ENCODE measurements at places on chromosomes 16 and 17. TPM values are rescaled to one million over a fixed set of nuclear protein-coding genes. Genes with fewer than 3 reads are reported as not detected.

Gene FOXC2
- total RNA-seq = 0.18 TPM

Gene PRSS33
- total RNA-seq = 0.44 TPM

Gene LUC7L
- 135 TPM for total RNA-seq

Gene GPR139
- 0.55 TPM for total RNA-seq

Gene PRR11
- 70.3 TPM for total RNA-seq

Gene ABCC3
- total RNA-seq = 0.99 TPM

DNA sequence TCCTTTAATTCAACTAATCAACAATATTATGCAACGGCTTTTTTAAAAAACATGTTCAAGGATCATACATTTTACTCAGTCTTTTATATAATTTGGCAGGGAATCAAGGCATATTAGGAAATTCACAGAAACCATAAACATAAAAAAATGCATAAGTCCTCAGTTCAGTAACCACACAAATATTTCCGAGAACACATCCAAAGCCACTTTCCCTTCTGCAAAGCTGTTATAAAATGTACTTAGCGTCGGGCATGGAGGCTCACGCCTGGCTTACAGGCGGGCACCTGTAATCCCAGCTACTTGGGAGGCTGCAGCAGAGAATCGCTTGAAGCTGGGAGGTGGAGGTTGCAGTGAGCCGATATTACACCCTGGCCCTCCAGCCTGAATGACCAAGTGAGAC lies 9.7 kb upstream of the ZC3H7A start:
- peaks cover 6% of the 10 kb centered on the region for H3K4me1 ChIP-seq
- no peak for DNase-seq
- H3K27me3 ChIP-seq = no peaks in the 10 kb centered on the region
- no peak overlapping the region for H3K4me3 ChIP-seq
- no peaks in the 10 kb centered on the region for H3K36me3 ChIP-seq

GRCh38 chr16:84631886-84632285 lies 14.0 kb upstream of the COTL1 start:
- no peaks in the 10 kb centered on the region for H3K27me3 ChIP-seq
- no peak for DNase-seq
- H3K36me3 ChIP-seq = no peaks in the 10 kb centered on the region
- peaks cover 6% of the 10 kb centered on the region for H3K4me1 ChIP-seq
- H3K27ac ChIP-seq = no peak overlapping the region
- no peak overlapping the region for H3K4me3 ChIP-seq

GRCh38 chr17:77645072-77646045 lies 313.1 kb upstream of the TNRC6C start:
- no peak overlapping the region for H3K4me3 ChIP-seq
- H3K27me3 ChIP-seq = peaks cover 7% of the 10 kb centered on the region
- no peak overlapping the region for H3K27ac ChIP-seq
- peaks cover 13% of the 10 kb centered on the region for H3K36me3 ChIP-seq
- peaks cover 23% of the 10 kb centered on the region for H3K4me1 ChIP-seq
- DNase-seq = peak; percentile 38

GRCh38 chr17:65434251-65434650 lies 127.2 kb downstream of the AXIN2 start:
- H3K27ac ChIP-seq = no peak overlapping the region
- no peak overlapping the region for H3K4me3 ChIP-seq
- no peak for DNase-seq
- H3K4me1 ChIP-seq = peaks cover 6% of the 10 kb centered on the region
- peaks cover 8% of the 10 kb centered on the region for H3K36me3 ChIP-seq

GRCh38 chr16:5216441-5217080 lies 119.0 kb upstream of the EEF2KMT start:
- H3K27ac ChIP-seq = no peak overlapping the region
- DNase-seq = no peak
- H3K36me3 ChIP-seq = peaks cover 3% of the 10 kb centered on the region
- H3K4me3 ChIP-seq = no peak overlapping the region
- H3K27me3 ChIP-seq = peaks cover 79% of the 10 kb centered on the region
- H3K4me1 ChIP-seq = peaks cover 34% of the 10 kb centered on the region

- no peak overlapping the region for H3K27ac ChIP-seq
- H3K27me3 ChIP-seq = no peaks in the 10 kb centered on the region
- H3K4me1 ChIP-seq = no peaks in the 10 kb centered on the region
- no peak overlapping the region for H3K4me3 ChIP-seq
These were observed 23.4 kb downstream of the NME2 start for GRCh38 chr17:51189628-51190027.

- no peak overlapping the region for H3K27ac ChIP-seq
- H3K36me3 ChIP-seq = no peaks in the 10 kb centered on the region
- H3K4me3 ChIP-seq = no peak overlapping the region
- peaks cover 6% of the 10 kb centered on the region for H3K27me3 ChIP-seq
- no peaks in the 10 kb centered on the region for H3K4me1 ChIP-seq
- no peak for DNase-seq
These were observed 234.7 kb upstream of the SDK2 start for GRCh38 chr17:73878923-73879322.

DNA sequence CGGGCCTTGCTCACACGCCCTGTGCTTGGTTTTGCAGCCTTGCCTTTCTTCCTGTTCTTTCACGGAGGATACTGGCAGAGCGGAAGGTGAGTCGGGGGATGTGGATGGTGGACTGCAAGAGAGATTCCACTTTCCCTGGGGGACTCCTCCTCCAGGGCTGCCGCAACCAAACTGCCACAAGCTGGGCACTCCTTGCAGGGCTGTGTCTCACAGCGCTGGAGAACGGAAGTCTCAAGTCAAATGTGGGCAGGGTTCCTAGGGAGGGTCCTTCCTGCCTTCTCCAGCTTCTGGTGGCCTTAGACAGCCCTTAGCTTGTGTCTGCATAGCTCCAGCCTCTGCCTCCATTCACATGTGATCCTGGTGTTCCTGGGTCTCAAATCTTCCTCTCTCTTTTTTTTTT lies 11.4 kb upstream of the BIRC5 start:
- no peak overlapping the region for H3K27ac ChIP-seq
- H3K4me3 ChIP-seq = no peak overlapping the region
- peaks cover 12% of the 10 kb centered on the region for H3K4me1 ChIP-seq
- DNase-seq = no peak
- no peaks in the 10 kb centered on the region for H3K27me3 ChIP-seq
